ENCODE measurements at places on chromosomes 1 and 21.

DNA sequence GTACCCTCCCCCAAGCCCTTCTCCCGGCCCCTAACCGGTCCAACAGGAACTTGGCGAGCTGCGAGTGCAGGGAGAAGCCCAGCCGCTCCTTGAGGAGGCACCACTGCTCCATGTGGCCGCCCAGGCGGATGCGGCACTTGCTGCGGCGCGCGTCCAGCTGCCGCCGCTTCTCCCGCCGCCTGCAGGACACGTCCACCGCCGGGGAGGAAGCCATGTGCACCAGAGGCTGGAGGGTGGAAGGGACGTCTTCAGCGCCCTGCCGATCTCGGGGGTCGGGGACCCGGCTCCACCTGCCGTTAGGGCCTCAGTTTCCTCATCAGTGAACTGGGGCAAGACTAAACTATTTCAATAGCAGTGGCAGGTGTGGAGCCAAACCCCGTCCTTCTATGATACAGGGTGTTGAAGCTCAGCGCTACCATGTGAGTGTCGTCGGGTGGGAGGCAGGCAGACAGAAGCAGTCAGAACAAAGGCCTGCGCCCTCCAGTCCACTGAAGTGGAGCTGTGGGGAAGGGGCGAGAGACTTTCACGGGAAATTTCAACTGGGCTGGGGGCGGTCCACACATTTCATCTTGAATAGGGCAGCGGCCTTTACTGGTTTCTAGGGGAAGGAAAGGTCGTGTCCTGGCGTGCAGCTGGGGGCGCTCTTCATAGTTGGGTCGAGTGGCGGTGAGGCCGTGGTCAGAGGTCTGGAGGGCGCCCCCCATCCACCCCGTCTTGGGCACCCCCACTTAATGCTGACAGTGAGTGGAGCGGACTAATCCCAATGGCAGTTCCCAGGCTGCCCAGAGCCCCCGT is 592 bp downstream of the ZNF692 start:
- peak; percentile 36 for DNase-seq

DNA sequence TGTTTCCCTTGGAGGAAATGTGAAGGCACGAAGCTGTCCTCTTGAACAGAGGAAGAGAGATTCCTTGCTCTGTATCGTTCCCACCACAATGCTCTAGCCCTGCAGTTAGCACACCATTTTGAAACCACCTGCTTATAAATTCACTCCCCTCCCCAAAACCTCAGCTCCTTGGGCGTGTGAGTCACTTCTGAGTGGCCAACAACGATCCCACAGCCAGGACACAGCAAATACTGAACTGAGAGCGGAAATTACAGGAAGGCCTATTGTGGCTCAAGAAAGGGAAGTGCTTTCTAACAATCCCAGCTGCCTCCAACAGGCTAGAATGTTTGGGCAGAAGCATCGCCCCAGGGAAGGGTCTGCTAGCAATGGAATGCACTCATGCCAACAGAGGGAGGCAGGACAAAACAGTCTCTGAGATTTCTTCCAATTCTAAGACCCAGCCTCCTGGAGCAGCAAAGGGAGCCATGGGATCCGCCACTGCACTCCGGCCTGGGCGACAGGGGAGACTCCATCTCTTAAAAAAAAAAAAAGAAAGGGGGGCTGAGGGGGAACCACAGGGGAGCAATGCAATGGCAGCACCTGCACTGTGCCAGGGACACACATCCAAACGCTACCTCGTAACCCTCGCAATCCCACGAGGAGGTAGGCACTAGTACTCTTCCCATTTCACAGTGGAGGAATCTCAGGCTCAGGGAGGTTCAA is 1.9 kb downstream of the TMEM53 start:
- DNase-seq = peak; percentile 94

DNA sequence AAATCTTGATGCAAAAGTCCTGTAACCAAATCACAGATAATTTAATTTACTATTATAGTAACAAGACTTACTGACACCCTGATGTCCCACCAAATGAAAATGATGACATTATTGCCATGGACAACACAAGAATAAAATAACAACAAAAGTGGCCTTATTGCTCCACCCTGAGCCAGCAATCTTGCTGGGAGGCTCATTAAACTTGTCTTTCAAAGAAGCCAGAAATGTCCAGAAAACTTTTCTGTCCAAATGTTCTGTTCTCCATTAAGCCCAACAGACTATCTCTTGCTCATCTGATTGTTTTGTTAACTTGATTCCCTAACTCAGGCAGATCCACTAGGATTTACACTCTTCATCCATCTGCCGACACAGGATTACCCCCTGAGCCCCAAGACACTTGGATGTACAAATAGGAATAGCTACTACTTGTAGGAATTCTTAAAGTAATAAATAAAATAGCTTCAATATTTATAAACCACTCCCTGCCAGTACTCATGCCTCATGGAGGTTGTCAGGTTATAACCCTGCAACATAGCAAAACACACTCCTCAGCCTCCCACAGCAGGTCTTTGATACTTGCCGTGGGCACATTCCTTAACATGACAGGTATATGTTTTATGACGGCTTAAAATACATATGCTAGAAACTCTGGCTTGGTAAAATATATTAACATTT is 84.9 kb downstream of the PTPN14 start:
- peak; percentile 55 for DNase-seq

DNA sequence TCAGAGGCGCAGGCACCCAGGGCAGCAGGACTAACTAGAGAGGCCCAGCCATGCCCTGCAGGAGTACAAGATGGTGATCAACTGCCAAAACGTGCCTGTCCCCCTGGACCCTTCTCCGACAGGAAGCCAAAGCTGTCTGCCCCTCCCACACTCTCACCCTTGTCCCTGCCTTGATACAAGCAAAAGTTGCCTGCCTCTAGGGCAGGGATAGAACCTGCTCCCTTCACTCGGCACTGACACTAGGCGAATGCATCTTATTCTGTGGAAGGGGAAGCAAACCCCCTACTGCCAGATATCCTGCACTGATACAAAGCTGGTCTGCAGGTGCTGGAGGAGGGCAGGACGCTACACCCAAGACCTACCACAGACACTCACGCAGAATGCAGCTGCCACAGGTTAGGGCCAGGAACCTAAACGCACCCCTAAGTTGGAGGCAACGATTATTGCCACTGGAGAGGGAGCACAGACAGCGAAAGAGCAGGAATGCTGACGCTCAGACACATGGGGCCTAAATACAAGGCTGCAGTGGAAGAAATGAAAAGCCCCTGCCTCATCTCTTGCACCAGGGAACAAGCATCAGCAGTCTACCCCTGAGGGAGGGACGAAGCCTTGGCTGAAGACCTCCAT is 3.7 kb downstream of the TARBP1 start:
- DNase-seq = no peak

DNA sequence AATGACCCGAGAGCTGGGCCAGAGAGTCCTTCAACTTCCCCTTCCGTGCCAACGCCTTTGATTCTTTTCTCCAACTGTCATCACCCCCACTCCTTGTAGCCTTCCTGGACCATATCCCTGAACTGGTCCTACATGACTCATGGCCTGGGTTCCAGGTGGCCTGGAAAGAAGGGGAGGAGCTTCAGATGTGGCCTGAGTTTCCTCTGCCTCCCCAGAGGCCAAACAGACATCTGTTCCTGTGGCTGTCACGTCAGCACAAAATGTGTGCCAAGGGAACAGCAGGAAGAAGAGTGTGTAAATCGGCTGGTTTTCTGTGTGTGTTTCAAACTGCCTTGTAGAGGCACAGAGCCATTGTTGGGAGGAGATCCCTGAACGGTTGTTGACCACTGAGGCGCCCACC is 24.9 kb upstream of the KIRREL1 start:
- DNase-seq = peak; percentile 96

DNA sequence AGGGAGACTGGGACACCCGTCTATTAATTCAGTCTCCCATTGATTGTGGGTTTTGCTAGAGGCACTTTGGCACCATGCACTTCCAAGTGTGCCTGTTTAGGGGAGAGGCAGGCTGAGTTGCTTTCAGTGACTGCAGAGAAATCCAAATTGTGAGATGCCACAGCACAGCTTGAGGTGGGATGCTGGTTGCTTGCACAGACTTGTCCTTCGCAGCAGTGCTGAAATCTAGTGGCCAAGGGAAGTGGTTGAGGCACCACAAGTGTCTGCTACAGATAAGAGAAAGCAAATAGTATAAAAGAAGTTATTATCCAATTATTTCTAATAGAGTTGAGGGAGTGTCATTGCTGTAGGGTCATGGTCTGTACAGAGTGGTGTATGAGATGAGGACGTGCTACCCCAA is 40.0 kb upstream of the APP start:
- no peak for DNase-seq

DNA sequence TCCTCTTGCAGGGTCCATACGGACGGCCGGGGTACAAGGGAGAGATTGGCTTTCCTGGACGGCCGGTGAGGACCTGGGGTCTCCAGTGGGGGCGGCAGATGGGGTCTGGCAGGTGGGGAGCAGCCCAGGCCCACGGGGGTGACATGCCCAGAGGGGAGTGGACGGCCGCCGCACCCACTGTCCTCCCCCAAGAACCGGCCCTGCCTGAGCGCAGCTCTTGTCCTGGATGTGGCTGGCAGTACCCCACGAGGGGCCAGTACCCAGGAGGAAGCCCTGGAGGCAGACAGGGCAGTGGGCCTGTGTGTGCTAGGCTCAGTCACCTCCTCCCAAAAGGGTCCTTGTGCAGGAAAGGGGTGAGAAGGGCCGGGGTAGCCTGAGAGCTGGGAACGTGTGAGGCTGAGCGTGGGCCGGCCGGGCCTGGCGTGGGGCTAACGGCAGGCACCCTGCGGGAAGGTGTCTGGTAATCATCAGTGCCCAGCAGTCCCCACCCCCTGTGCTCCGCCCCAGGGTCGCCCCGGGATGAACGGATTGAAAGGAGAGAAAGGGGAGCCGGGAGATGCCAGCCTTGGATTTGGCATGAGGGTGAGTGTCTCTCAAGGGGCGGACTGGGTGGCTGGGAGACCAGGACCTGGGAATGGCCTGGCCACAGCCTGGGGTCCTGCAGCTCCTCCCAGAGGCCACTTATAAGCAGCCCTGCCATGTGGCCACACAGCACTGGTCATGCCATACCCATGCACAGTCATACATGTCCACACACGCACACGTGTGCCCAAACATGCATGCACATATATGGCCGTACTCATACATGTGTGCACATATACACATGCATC is 47.2 kb downstream of the SLC19A1 start:
- DNase-seq = no peak

- no peak for DNase-seq
These were observed 730.2 kb downstream of the LRRIQ3 start for GRCh38 chr1:73467731-73468130.

DNA sequence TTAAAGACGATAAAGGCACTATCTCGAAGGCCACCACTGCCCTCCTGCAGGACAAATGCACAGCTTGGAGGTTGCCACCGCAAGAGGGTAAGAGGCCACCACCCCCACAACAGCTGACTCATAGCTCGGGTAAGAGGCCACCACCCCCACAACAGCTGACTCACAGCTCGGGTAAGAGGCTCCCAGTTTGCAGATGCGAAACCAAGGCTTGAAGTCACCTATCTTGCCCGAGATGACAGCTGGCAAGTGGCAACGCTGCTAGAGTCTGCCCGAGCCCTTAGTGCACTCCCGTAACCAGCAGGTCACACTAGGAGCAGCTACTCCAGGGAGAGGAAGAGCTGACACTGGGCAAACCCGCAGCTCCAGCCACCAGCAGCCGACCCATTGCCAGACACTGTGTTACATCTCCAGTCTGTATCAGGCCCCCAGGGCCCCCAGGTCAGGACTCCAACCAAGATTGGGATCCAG is 17.1 kb upstream of the SPSB1 start:
- peak; percentile 88 for DNase-seq

DNA sequence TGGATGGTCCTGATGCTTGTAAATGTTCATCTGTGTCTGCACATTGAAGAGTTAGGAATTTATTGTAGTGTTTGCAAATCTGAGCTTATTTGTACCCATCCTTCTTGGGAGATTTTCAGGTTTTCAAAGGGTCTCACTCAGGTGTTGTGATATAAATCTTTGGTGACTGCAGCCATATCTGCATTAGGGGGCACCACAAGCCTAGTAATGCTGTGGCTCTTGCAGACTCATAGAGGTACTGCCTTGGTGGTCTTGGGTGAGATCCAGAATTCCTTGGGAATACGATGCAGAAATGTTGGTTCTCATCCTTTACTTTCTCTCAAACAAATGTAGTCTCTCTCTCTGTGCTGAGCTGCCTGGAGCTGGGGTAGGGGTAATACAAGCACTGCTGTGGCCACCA is 405.9 kb downstream of the TTLL7 start:
- no peak for DNase-seq

DNA sequence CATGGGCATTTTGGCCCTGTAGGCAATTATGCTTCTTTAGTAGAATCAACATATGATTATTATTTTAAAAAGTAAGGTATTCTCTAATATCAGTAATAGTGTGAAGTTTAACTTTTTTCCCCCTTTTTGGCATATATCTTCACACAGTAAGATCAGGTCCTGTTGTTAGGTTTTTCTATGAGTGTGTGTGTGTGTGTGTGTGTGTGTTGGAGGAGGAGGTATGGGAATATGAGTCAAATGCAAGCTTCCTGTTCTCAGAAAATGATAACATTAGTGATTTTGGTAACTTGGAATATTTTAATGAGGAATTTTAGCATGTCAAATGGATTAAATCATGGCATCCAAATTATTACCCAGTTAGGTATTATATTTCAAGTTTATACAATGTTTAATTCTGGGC is 65.8 kb upstream of the BCL10 start:
- no peak for DNase-seq
